ENCODE measurements at places on chromosomes 11 and 22.

DNA sequence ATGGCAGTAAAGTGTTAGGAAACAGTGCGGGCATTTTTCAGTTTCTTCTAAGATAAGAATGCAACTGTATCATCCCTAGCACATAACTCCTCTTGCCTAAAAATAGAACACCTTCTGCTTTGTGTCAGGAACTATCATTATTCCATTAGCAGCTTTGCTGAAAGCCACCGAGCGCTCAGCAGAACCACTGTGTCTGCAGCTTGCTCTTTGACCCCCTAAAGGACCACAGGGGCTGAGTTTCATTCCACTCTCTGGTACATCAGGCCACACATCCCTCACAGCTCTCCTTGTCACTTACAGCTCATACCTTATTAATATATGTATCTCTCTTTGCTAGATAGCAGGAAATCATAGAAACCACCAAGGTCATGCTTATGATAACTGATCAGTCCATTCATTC is 360.2 kb downstream of the KCNA4 start:
- no peak for DNase-seq

DNA sequence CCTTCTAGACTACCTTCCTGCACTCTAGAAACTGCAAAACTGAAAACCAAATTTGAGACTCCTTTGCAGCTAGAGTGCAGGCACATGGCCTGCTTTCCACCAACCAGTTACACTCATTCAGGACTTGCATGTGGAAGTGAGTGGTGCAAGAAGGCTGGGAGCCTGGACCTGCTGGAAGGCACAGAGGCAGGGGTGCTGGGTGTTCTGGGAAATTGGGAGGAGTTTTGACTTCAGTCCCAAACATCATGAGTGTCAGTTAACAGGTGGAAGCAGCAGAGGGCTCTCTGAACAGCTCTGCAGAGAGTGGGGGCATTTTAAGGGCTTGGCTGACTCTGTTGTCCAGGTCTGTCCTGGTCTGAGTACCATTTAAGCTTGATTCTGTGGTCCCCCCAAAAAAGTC is 49.3 kb upstream of the SYT13 start:
- DNase-seq, result no peak

- DNase-seq, result peak; percentile 41
These were observed 9.9 kb upstream of the NDUFS8 start for GRCh38 chr11:68020575-68020974.

DNA sequence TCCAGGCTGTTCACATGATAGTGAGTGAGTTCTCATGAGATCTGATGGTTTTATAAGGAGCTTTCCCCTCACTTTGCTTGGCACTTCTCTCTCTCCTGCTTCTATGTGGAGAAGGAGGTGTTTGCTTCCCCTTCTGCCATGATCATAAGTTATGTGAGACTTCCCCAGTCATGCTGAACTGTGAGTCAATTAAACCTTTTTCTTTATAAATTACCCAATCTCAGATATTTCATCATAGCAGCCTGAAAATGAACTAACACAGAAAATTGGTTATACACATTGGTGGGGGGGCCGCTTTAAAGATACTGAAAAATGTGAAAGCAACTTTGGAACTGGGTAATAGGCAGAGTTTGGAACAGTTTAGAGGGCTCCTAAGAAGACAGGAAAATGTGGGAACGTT is 741.1 kb upstream of the LUZP2 start:
- peak; percentile 13 for DNase-seq

- peak; percentile 3 for DNase-seq
These were observed 14.6 kb downstream of the SCGB2A1 start for GRCh38 chr11:62223095-62223494.

DNA sequence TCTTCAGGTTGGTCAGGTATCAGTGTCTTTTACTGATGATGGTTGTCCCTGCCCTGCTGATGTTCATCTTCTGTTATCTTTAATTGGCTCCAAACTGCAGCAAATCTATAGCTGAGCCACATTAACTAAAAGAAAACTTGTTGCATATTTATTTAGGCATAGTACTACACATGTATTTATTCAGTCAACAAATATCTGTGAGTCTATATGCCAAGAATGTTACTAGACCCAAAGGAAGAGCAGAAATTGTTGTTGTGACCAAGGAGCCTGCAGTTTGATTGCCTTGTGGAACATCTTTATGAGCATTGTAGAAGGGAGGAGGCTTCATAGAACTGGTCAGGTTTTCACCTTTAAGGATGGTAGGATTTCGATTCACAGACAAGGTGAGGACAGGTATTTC is 10.1 kb downstream of the BMAL1 start:
- no peak for DNase-seq

GRCh38 chr11:47857892-47858543 is 9.9 kb upstream of the NUP160 start:
- peak; percentile 69 for DNase-seq

DNA sequence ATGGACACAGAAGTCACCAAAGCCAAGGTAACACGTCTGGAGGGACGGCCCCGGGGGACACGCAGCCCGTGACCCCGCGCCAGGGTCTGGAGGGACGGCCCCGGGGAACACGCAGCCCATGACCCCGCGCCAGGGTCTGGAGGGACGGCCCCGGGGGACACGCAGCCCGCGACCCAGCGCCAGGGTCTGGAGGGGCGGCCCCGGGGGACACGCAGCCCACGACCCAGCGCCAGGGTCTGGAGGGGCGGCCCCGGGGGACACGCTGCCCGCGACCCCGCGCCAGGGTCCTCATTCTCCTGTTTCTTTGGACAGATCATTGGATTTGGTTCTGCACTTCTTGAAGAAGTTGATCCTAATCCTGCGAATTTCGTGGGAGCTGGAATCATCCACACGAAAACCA is 27.1 kb downstream of the MUC6 start:
- DNase-seq, result no peak

DNA sequence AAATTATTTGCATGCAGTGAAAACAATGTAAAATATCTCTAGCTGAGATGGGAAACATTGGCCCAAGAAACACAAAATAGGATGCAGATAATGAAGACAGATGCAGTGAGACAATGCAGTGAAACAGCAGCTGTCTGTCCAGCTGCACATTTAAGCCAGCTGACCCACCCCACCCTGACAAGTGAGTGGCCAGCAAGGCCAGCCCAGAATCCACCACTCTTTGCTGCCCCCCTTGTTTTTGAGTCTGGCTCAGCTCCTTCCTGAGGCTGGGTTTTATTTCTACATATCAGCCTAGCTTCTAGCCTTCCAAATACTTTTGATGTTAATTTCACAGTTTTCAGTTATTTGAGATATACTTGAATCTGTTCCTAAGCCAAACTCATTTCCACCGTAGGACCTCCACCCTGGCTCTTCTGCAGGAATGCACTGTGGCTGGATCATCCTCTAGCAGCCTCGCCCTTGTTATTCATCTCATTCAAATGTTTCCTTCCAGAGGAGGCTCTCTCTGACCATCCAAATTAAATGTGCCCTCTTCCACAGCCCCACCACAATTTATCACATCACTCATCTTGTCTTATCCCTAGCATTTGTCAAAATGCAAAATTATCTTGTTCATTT is 154.1 kb upstream of the POU2AF2 start:
- DNase-seq, result peak; percentile 10

DNA sequence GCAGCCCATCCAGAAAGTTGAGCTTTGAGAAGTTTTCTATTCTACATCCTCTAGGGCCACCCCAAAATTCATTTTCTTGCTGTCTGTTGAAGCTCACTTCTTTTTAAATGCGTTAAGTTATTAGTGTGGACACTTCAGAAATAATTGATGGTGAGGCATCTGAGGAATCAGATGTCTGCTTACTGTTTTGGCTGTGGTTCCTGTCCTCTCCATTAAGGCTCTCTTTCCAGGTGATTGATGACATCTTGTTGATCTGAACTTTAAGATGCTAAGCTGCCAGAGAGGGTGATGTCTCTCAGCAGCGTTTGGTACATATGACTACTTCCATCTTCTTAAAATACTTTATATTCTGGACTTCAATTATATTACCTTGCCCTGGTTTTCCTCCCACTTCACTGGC is 45.2 kb downstream of the FAT3 start:
- DNase-seq, result no peak
